Fibroblast of mammary gland (primary cell): ENCODE measurements at places on chromosomes 12 and 14.
A peak's percentile ranks its signal among the peaks of the same experiment; 100 is the strongest.

DNA sequence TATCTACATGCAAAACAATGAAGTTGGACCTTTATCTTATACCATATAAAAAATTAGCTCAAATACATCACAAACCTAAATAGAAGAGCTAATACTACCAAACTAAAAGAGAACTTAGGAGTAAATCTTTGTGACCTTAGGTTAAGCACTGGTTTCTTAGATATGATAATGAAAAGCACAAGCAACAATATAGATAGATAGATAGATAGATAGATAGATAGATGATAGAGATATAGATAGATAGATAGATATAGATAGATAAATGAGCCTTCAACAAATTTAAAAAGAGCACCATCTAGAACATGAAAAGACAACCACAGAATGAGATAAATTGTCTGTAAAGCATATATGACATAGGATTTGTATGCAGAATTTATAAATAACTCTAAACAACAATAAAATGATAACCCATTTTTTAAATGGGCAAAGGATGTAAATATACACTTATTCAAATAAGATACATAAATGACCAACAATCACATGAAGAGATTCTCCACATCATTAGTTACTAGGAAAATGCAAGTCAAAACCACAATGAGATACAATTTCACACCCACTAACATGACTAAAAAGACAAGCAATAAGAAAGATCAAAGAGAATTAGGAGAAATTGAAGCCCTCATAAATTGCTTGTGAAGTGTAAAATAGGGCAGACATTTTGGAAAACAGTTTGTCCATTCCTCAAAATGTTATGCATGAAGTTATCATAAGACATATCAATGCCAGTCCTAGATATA lies 293.7 kb downstream of the BTG1 start:
- DNase-seq = no peak

GRCh38 chr12:119692997-119693396 lies 25.1 kb downstream of the PRKAB1 start:
- DNase-seq = peak; percentile 97

DNA sequence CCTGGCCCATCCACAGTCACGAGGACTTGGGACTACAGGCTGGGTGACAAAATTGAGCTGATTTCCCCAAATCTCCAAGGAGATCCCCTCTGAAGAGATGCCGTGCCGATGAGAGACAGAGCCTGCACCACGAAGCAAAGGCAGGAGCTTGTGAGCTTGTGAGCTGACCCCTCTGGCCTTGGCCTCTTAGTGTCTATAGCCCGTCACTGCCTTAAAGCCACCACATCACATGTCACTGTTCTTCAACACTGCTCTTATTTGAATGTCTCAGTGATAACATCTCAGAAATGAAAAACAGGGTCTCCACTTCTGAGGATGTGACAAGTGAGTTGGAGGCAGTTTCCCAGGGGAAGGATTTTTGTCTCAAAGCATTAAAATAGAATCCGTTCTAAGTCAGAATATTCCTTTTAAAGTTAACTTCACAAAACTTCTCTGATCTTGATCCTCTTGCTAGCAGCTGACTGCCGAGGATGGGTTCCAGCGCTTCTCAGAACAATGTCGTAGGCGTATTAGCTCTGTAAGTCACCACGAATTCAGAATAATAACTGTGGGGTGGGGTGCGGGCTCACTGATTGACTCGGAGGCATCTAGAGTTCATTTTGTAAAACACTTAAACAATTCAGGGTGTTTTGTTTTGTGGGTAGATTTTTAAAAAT lies 37.5 kb downstream of the CHST11 start:
- peak; percentile 87 for DNase-seq

DNA sequence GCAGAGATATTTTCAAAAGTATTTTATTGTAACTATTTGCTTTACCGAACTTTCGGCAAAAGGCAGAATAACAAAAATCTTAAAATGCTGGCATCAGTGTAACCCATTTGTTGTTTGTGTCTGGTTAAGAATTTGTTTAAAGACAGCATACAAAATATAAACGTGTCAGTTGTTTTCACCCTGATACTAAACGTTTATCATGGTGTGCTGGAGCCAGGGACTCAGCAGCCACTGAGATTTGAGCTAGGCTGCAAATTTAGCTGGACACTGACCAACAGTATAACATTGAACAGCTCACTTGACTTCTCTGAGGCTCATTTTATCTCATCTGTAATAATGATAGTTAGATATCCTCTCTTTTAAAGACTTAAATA lies 183.7 kb downstream of the TMTC3 start:
- DNase-seq = peak; percentile 80

DNA sequence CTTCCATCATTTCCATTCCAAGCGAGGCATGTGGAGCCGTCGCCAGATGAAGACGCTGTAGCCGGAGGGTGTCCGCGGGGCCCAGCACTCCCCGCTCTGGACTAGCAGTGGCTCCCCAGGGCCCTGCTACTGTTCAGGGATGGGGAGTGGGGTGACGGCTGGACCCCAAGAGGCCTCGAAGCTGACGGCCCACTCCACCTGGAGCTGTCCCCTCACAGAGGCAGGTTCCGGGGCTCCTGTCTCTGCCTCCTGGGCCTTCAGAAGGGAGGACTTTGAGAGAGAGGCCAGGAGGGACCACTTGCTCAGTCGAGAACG lies 101.6 kb downstream of the B4GALNT3 start:
- DNase-seq = no peak

DNA sequence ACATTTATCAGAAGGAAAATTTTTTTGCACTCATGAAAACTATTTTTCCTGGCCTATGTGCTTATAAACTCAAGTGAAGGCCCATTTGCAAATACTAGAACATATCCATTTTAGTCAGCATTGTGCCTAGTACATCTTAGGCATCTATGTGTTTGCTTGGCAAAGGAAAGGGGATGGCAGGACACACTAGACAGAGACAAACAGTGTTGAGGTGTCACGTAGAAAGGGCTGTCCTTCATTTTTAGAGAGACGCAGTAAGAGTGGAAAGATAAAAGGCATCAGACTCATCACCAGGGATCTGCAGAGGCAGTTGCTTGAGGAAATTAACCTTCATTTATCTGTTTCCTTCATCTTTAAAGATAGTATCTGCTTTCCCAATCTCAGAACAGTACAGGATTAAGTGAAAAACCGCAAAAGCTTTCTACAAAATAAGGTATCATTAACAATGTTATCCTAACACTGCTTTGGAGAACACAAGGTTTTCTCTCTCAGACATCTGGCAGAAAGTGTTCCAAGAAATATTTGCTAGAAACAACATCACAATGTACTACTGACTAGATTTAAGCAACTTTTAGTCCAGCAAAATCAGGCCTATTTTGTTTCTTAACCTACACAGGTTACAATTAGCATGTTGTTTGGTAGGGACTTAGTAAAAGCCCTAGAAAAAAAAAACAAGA lies 2.0 kb downstream of the YBX3 start:
- no peak for DNase-seq

DNA sequence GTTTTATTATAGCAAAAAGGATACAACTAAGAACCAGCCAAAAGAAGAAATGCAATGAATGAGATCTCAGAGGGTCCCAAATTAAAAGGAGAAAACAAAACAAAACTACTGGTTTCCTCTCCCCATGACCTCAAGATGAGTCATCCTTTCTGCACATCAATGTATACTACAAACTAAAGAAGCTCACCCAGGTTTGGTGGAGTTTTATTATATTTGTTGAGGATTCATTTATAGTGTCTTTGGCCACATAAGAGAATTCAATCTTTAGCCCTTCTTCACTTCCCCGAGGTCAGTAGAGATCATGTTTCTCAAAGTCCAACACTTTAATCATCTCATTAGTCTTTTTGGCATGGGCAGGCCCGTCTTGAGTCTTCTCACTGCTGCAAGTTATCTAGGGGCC lies 210.6 kb downstream of the SLC6A15 start:
- DNase-seq = peak; percentile 28

- DNase-seq = peak; percentile 59
Measured at GRCh38 chr12:19572920-19573558, 133.7 kb downstream of the AEBP2 start.

DNA sequence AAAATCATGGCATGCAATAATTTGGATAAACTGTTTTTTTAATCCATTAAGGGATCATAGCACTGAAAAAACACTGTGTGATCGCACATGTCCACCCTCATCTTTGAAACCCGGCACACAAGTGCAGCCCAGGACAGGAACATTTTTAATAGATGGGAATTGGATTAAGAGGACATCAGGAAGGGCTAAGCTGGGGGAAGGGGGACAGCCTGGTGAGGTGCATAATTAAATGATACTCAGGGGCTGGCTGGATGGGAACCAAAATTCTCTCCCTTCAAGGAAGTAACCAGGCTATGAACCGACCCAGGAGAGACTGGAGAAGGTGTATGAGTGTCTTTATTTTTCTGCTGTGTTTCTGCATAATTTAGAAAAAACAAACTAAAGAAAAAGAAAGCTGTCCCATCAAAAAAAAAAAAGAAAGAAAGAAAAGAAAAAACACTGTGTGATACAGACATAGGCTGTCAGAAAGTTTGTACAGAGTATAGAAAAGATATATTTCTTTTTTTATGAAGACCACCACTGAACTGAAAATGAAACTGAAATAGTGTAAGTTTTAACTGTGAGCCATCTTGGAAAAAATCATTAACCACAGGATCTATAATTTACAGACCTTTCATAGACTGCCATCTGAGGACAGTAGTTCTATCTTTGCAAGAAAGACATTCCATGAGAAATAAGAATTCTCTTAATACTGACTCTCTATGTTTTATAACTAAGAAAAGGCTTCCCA lies 75.1 kb upstream of the SLC38A4 start:
- no peak for DNase-seq

DNA sequence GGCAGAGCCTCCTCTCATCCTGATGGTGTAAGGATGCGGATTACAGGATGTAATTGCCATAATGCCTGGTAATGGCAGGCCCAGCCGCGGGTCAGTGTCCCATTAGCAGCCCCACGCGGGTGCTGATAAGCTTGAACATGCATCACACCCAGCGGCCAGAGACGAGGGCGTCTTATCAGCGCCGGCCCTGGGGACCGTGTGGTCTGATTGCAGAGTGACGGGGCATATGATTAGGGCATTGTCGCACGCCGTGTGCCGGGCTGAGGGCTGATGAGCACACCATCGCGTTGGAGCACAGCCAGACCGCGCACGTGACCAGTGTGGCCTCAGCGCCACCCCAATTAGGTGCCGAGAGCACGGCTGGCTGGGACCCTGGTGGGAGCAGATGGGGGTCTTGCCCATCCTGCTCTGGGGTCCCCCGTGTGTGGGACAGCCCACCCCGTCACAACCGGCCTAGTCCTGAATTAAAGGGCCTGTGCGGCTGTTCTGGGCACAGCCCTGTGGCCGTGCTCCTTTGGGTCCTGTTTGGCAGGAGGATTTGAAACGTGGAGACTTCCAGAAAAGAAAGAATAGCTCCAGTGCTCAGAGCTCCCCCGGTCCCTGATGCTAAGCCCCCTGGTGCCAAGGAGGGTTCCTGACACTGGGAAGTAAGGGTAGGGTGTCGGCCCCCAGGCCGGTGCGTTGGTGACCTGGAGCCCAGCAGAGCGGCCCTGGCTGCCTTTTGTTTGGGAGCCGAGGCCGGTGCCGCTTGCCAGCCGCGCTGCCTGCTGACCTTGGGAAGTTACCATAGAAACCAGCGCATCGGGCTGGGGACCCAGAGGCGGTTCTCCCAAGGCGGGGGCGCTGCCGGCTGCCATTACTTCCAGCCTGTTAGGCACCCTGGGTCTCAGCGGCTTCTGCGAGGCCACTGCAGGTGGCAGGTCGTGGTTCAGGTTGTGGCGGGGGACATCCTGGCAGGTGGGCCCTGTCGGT lies 20.7 kb downstream of the KIF26A start:
- DNase-seq = no peak

DNA sequence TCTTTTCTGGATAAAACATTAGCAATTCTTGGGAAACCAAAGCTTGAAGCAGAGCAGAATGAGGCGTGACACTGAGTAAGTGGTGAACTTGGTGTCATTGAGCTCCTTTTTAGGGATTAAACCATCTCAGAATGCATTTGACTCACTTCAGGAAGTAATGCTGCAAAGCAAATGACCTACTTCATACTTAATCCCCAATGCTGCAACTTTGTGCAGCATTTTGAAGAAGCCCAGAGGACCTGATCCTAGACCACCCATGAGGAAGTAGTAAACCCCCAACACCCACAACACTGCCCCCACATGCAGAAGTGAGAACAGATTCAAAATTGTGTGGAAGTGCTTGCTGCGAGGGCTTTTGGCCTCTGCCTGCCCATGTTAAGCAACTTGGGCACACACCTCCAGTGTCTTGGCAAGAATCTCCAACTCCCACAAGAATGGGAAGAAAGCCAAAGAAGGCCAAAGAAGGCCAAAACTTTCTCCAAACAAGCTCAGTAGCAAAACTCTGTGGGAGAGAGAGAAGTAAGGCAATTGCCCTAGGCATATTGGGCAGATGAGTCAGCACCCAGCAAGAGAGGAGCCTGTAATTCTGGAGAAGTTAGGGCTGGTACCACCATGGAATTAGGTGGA lies 69.2 kb upstream of the ETV6 start:
- peak; percentile 74 for DNase-seq

- peak; percentile 84 for DNase-seq
Measured at GRCh38 chr14:20697273-20698017, 8.9 kb downstream of the ANG start.

- no peak for DNase-seq
Measured at GRCh38 chr14:22547313-22547947, 41.6 kb downstream of the DAD1 start.

GRCh38 chr12:117272690-117273089 lies 82.4 kb upstream of the FBXO21 start:
- DNase-seq = no peak

GRCh38 chr14:92687681-92688433 lies 60.6 kb downstream of the LGMN start:
- DNase-seq = no peak

DNA sequence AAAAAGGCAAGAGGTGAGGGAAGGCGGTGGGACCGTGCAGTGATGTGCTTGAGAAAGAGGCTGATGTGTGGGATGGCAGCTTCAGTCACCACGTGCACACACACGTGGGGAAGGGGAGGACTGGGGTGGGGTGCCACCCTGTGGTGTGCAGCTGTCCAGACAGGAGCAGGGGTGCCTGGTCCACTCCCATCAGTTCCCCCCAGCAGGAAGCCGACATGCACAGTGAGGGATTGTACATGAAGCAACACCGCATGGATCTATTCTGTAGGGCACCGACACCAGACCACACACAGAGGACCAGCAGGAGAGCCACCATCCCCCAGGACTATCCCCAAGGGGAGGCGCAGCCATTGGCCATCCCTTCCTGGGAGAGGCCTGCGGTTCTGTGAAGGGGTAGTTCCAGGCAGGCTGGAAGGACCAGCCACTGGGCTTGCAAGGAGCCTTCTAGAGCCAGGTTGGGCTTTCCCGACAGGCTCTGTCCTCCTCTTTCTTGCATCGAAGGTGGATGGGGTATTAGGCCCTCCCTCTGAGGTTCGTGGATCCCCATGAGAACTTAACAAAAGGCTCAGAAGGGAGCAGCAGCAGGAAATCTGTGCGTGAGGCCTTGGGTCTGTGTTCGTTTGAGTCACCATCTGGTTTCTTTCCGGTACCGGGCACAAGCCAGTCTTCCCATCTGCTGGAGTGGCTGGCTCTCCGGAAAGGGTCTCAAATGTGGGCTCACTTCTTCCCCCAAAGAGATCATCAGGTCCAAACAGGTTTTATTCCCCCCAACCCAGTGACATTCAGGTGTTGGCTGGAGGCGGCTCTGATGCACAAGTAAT lies 59.8 kb downstream of the PLEKHG3 start:
- no peak for DNase-seq

GRCh38 chr14:88562532-88562830 lies 356 bp upstream of the ZC3H14 start:
- DNase-seq = no peak

GRCh38 chr12:6768437-6768914 lies 2.3 kb downstream of the PTMS start:
- no peak for DNase-seq

GRCh38 chr14:92619671-92620456 lies 106.3 kb downstream of the RIN3 start:
- peak; percentile 32 for DNase-seq
